ENCODE measurements at places on chromosomes 2 and 18. TPM values are rescaled to one million over a fixed set of nuclear protein-coding genes. Genes with fewer than 3 reads are reported as not detected.

The CPO gene
- total RNA-seq = not detected

The GTF2A1L gene
- not detected for total RNA-seq

GRCh38 chr2:30514848-30515435 lies 67.9 kb downstream of the LCLAT1 start:
- no peaks in the 10 kb centered on the region for H3K27me3 ChIP-seq
- H3K27ac ChIP-seq = no peak overlapping the region
- no peak for DNase-seq
- H3K36me3 ChIP-seq = peaks cover 23% of the 10 kb centered on the region
- H3K4me1 ChIP-seq = peaks cover 21% of the 10 kb centered on the region
- H3K4me3 ChIP-seq = no peak overlapping the region

DNA sequence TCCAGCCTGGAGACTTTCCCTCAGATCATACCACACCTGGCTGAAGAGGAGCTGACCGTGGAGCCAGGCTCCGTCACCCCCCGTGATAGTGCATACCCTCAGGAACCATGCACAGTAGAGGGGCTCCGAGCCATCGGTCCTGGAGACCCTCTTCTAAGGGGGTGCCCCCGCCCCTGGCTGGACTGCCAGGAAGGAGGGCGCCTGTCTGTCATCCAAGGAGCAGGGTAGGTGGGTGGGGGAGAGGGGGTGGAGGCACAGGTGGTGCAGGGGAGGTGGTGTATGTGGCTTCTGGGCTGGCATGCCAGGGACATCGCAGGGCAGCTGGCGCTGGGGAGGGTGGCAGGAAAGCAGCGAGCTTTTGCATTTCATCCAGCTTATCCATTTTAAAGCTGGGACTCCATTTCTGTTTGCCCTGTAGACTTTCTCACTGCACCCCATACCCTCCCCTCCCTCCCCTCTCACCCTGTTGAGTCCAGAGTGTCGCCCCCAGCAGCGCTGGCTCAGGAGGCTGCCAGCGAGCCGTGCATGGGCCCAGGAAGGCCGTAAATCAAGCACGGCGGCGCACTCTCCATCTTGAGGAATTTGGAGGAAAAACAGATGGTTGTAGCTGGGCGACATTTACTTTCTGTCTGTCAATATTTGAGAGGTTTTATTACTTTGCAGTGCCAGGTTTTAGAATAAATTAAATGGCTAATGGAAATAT lies 56.2 kb upstream of the HS6ST1 start:
- no peaks in the 10 kb centered on the region for H3K36me3 ChIP-seq
- no peak overlapping the region for H3K27ac ChIP-seq
- no peaks in the 10 kb centered on the region for H3K4me1 ChIP-seq
- DNase-seq = no peak

- H3K4me1 ChIP-seq = no peaks in the 10 kb centered on the region
- no peaks in the 10 kb centered on the region for H3K36me3 ChIP-seq
- no peak overlapping the region for H3K4me3 ChIP-seq
Observed at GRCh38 chr2:26462511-26463243, 15.2 kb downstream of the OTOF start.

DNA sequence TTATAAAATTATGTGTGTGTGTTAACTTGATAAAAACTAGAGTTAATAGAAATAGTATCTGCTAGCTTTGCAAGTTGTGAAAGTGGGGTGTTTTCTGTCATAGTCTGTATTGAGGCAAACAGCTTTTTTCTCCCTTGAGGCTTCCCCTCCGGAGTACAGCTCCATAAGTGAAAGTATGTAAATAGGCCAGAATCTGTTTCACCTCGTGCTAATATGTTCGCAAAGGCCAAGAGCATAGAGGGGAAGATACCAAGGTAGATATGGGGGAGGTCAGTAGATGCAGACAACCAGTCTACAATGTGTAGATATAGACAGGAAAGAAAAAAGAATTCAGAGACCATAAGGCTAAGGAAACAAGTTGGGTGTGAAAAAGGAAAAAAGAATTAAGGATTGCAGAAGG lies 72.9 kb downstream of the PTRHD1 start:
- H3K36me3 ChIP-seq = peaks cover 9% of the 10 kb centered on the region
- no peak overlapping the region for H3K27ac ChIP-seq
- peaks cover 8% of the 10 kb centered on the region for H3K4me1 ChIP-seq
- H3K4me3 ChIP-seq = no peak overlapping the region
- no peaks in the 10 kb centered on the region for H3K27me3 ChIP-seq
- no peak for DNase-seq

DNA sequence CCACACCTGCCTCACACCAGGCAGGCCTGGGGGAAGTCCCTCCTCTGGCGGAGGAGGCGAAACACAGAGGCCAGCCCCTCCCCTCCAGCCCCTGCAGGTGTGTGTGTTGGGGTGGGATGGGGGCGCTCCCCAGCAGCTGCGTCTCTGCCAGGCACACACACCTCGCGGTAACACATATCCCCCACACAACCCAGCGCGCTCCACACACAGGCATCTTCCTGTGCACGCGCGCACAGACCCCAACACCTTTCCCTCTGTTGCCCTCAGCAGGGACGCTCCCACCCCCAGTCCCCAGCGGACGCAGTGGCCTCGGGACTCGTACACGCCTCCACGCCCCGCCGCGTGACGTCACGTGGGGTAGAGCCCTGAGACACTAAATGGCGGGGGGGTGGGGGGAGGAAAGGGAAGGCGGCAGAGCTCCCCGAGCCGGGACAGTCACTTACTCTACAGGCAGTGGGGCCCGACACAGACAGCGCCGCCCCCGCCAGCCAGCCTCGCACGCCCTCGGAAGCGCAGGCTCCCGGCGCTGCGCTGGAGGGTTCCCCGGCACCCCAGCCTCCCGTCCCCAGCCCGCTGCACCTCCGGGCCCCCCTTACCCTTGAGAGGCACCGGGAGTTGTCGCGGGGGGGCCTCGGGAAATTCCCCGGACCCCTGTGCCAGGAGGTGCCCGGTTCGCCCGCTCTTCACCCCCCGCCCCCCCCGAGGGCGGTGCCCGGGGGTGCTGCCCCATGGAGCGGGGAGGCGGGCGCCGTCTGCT lies at the start of gene WNT10A:
Gene WNT10A (plus strand): TSS at position 751 of the 757 bp plus-strand sequence. CDS start 144 bp downstream, outside the sequence.
- H3K36me3 ChIP-seq = no peaks in the 10 kb centered on the region
- H3K4me3 ChIP-seq = peak within 1 kb of the TSS; percentile 76
- peak within 1 kb of the TSS; percentile 65 for H3K27ac ChIP-seq
- H3K4me1 ChIP-seq = peaks cover 46% of the 10 kb centered on the region
- peaks cover 24% of the 10 kb centered on the region for H3K27me3 ChIP-seq
